ENCODE measurements at places on chromosomes 4 and X. TPM values are rescaled to one million over a fixed set of nuclear protein-coding genes. Genes with fewer than 3 reads are reported as not detected.

The TMEM165 gene
- 161 TPM for total RNA-seq

The FGF5 gene
- 3.4 TPM for total RNA-seq

The ZNF732 gene
- 0.32 TPM for total RNA-seq

The REELD1 gene
- not detected for total RNA-seq

The CD40LG gene
- total RNA-seq: not detected

The ARR3 gene
- total RNA-seq: not detected

The MAGEE2 gene
- not detected for total RNA-seq

The PITX2 gene
- total RNA-seq: 1.4 TPM

The FGG gene
- 0.88 TPM for total RNA-seq
